ENCODE measurements at places on chromosomes 11 and 22.

DNA sequence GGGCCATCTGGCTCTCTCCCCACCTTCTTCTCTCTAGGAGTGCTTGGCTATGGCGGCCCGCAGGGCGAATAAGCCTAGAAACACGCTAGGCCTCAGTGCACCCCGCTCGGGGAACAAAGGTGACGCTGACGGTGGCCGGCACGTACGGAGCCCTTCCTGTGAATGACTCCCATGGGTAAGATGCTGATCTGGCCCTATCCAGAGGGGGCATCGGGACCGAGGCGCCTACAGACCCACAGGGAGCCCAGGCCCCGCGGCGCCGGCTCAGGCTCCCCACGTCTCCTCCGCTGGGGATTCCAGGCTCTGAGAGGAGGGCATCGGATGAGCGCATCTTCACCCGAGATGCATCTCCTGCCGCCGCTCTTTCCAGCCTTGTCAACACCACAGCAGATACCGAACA, 31.4 kb upstream of the TESMIN start:
- no peak for DNase-seq

- no peak for DNase-seq
Measured at GRCh38 chr11:103877221-103877620, 159.2 kb upstream of the DDI1 start.

GRCh38 chr11:66311470-66311964, 5.3 kb downstream of the CD248 start:
- DNase-seq, result no peak

DNA sequence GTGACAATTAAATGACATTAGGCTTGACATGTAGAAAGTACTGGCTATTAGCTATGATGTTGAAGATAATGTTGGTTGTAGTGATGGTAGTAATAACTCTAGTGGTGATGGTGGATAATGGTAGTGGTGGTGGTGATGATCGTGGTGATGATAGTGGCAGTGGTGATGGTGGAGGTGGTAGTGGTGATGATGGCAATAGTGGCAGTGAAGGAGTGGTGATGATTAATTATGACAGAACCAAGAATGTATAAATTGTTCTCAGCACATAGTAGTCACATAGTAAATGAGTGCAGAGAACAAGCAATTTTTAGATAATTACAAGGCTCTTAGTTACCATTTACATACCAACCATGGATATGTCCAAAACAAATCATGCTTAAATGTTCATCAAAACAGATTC, 5.3 kb upstream of the CD44 start:
- DNase-seq, result no peak

DNA sequence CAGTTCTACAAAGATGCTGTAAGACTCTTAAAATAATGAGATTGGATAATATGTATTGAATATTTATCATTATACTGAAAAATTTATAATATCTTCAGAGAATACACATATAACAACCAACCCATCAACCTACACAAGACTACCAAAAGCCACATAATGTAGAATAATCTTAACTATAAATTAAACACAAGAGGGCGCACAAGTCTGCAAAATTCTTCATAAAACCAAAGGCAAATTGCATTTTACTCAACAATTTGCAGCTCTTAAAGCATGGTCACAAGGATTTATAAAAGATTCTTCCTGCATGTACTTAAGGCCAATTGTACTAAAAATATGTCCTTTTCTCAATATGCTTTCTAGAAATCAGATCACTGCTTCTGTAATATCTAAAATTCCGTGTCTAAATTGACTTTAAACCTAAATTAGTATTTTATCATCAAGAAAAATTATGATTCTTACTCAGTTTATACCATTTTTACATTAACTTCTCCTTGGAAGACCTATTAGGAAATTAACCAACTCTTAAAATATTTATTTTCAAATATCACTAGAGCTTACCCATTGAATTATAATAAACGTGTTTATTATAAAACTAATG, 79.0 kb downstream of the TTC28 start:
- peak; percentile 70 for DNase-seq

GRCh38 chr11:69080257-69080995, 31.7 kb downstream of the TPCN2 start:
- DNase-seq, result no peak
